ENCODE measurements at places on chromosomes 12 and 14.

GRCh38 chr12:54055552-54055951 is 1.9 kb downstream of the HOXC4 start:
- DNase-seq = no peak

- peak; percentile 98 for DNase-seq
Observed at GRCh38 chr12:96219700-96220206, 25.6 kb downstream of the ELK3 start.

DNA sequence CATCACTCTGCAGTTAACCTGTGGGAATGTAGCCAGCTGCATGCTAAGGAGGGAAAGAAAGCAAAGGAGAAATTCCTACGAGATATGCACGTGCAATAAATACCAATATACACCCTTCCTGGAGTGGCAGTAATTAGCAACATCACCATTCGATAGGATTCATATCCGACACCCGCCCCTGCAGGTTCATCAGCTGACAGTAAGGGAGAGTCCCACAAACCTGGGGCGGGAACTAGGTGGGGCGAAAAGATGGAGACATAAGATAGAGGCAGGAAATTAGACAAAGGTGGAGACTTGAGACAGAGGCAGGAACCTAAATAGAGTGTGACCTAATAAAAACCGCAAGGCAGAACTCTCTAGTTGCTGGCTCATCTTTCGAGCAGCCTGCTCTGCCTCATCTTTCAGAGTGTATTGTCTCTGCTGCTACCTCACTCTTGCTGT is 51.6 kb downstream of the PLEKHG3 start:
- no peak for DNase-seq

DNA sequence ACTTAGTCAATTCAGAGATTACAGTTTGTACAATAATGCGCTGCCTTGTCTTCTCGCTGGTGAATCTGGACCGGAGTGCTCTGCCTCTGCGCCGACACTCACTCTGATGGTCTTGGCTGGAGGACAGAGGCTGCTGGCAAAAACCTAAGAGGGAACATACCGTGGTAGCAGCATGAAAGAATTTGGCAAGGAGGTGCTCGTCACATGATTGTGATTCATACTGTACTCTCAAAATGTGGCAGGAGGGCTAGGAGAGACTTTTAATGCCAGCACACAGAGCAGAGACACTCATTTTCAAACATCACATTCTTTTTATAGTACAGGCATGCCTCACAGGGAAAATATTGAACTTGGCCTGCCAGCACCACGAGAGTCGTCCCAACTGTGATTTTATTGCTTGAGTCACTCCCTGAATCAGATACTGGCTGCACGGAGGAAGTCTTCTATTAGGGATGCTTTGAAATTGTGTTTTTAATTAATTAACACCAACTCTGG is 67.8 kb downstream of the HMGA2 start:
- peak; percentile 96 for DNase-seq

DNA sequence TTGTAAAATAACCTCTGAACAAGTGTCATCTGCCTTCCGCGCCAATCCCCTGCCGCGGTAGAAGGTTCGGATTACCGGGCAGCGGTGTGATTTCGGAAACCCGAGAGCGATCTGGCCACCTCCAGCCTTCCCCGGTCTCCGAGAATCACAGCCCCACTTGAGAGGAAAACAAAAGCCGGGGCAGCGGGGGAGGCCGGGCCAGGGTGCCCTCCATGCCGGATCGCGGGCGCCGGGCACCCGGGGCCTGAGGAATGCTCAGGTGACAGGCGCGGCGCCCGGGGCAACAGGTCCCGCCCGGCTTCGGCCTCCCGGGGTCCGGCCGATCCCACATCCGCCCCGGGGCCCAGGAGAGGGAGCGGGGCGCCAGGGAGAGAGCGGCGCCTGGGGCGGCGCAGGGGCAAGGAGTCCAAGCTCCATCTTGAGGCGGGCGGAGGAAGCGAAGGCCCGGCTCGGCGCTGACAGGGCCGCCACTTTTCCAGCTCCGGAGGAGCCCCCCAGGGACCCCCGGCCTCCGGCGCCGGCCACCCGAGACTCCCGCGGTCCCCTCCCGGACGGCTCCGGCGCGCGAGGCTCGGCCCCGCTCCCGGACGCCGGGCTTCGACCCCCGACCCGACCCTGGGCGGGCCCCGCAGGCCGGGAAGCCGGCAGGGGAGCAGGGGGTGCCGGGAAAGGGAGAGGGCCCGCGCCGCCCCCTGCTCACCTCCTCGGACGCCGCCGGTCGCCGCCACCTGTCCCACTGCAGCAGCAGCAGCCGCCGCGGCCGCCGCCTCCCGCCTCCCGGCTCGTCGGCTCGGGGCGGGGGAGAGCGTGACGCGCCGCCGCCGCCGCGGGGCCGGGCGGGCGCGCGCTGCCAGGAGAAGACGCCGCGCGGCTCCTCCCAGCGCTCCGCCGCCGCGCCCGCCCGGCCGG is at the start of gene CLIP1:
Gene CLIP1, minus strand, starts transcription at position 849 of the 909 bp plus-strand sequence. CDS start 42,217 bp downstream, outside the sequence.
- peak; percentile 76 for DNase-seq

- no peak for DNase-seq
Observed at GRCh38 chr12:90086281-90086680, 377.6 kb upstream of the ATP2B1 start.

GRCh38 chr14:74867673-74868072 is 8.3 kb downstream of the PROX2 start:
- DNase-seq = no peak

- DNase-seq = no peak
Observed at GRCh38 chr14:84390010-84390409, 1139.9 kb upstream of the FLRT2 start.

DNA sequence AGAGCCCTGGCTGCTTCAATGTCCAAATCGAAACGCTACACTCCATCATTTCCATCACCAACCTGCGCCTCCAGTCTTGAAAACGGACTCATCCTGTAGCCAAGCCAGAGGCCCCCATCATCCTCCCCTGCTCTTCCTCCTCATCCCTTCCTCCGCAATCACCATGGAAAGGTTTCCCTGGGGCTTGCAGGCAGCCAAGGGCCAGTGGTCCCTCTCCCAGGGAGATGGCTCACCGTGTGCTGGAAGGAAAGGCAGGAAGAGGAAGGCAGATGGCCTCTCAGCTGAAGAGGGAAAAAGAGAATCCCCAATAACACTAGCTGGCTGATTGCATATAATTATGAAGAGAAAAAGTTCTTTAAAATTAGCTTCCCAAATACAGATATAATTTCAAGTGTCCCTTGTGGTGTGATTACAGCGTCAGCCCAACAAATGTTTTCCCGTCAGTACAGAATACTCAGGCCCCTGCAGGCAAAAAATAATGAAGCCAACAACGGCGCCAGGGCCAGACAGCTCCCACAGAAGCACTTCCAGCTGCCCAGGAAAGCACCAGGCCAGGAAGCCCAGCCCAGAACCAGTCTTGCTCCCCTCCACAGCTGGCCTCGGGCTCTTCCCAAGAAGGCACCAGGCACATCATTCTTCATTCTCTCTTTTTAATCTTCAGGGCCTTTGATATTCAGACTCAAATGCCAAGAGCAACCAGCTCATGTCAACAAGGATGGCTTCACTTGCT is 24.7 kb downstream of the ITPK1 start:
- DNase-seq = peak; percentile 55

DNA sequence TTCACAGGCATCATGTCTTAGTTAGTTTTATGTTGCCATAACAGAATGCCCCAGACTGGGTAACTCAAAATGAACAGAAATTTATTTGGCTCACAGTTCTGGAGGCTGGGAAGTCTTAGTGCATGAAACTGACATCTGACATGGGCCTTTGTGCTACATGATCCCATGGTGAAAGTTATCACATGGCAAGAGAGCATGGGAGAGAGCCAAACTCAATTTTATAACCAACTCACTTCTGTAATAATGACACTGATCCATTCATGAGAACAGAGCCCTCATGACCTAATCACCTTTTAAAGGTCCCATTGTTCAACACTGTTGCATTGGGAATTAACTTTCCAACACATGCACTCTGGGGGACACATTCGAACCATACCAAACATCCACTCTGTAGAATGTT is 1015.1 kb downstream of the DIO2 start:
- no peak for DNase-seq

- no peak for DNase-seq
Observed at GRCh38 chr12:87783467-87783866, 245.7 kb downstream of the C12orf50 start.

DNA sequence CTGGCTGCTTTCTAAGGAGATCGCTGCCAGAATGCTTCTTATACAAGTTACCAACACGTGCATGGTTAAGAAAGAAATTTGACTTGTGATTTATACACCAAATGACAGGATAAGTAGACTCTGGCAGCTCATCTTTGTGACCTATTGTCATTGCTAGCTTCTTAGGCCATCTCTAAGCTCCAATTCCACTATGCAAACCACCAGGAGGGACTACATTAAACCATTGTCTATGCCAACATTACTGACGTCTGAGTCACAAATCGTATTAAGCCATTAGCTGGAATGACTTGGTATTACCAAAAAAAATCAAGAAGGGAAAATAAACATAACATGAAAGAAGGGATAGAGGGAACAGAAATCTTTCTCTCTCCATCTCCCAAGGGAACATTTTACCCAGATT is 15.8 kb upstream of the VPS33A start:
- peak; percentile 5 for DNase-seq

DNA sequence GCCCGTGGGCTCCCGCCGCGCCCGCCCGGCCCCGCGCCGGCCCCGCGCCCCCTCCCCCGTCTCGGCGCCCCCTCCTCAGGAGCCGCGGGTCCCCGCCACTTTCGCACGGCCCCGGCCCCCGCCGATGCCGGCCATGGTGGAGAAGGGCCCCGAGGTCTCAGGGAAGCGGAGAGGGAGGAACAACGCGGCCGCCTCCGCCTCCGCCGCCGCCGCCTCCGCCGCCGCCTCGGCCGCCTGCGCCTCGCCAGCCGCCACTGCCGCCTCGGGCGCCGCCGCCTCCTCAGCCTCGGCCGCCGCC is 263 bp downstream of the RCOR1 start:
- no peak for DNase-seq

DNA sequence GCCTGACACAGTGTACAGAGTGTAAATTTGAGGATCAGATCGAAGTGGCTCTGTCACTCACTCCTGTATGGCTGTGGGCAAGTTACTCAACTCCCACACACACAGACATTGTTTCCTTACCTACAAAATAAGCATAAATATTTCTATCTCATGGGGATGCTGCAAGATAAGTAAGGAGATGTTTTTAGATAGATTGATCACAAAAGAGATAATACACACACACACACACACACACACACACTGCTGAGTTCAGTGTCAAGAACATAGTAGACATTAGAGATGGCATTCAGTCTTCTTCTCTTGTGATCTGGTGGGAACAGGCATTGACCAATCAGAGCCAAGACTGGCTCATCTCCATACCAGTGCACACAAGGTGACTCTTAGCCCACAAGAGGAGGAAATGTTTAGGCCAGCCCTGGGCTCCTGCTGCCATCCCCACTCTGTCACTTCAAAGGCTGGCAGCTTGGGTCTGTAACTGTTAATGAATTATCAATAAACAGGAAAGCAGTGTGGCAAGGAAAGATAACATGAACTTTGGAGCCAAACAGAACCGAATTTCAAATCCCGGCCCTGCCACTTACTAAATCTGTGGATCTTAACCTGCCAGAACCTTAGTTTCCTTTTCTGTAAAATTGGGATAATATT is 3.4 kb upstream of the RNASE8 start:
- no peak for DNase-seq

DNA sequence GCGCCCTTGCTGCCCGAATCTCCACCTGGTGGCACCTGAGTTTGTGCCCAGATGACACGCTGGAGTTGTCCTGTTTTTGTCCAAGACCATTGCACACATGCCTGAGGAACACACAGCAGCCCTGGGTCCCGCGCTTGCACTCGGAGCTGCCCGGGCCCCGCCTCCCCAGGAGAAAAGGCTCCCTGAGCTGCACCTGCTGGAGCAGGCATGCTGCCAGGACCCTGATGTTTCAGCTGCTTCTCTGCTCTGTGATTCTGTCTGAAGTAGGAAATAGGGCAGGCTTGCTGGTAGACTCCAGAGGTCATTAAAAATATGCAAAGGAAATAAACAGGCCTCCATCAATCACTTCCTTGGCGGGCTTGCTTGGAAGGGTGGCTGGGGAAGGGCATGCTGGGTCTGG is 271.6 kb downstream of the CACNA1C start:
- no peak for DNase-seq

- DNase-seq = peak; percentile 32
Observed at GRCh38 chr12:91811481-91812287, 334.0 kb downstream of the BTG1 start.

DNA sequence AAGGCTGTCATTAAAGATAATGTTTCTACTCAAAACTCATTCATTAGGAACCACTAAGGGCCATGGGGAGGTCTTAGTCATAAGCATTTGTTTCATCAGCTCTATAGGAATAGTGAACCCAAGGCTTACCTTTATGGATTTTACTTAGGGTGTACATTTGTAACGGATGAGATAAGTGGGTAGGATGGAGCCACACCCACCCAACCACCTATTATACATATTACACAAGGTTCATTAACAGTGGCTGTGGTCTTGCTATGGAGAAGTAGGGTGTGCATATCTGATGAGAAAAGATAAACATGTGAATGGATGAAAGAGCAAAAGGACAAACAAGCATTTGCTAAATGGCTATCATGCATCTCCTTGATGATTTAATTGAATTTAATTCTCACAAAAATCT is 39.6 kb upstream of the ITPR2 start:
- no peak for DNase-seq

DNA sequence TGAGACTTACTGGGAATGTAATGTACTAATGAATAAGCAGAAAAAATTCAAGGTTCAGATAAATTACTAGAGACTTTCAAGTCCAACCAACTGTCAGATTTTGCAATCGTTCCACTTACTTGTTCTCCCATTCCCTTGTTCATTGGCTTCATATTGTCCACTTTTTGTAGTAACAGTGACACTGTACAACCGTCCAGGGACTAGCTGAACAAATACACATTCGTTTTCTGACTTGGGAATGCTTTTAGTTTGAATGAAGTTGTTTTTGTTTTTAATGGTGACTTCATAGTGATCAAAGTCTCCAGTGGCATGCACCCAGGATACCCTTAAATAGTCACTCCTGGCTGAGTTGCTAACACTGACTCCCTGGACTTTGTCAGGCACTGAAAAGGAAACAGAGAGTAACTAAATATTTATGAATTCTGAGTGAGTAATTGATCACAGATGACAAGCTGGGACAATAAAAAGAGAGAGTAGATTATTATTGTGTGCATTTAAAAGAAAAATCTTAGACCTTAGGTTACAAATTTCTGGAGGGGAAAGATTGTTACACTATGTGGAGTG is 65.4 kb downstream of the PTPRB start:
- DNase-seq = peak; percentile 43

- no peak for DNase-seq
Observed at GRCh38 chr12:61213646-61214045, 1046.6 kb upstream of the USP15 start.

GRCh38 chr14:74988131-74988530 is 14.6 kb upstream of the EIF2B2 start:
- no peak for DNase-seq
